ENCODE measurements at places on chromosomes 16 and 17.

DNA sequence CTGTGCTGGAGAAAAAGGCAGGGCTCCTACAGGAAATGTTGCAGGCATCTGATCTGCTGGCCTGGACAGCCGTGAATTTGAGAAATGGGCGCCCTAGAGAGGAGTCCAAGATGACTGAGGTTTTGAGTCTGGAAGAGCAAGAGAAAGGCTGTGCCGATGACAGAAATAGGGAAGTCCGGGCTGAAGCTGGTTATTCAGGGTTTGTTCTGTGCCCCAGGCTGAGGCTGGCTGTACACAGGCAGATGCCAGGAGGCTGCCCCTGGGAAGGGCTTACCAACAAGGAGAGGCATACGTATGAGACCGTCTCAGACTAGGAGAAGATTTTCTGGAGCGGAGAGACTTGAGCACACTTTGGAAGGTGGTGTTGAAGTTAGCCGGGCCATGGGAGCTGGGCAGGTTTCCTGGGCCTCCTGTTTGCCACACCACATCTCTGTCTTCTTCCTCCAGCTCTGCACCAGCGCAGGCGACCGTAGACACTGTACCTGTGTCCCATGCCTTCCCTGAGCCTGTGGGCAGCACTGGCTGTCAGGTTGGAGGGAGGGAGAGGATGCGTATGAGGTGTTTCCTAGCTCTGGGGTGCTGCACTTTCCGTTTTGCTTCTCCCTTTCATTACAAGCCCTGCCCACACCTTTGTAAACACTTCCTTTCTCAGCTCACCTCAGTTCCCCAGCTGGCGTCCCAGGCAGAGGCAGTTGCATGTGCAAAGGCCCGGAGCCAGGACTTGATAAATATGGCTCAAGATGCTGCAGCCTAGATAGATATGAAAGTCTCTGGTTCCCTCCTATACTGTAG, 80.8 kb downstream of the SPECC1 start:
- no peak for DNase-seq

- DNase-seq, result no peak
These were observed 191.5 kb upstream of the RPL38 start for GRCh38 chr17:74011966-74012365.

GRCh38 chr16:85988723-85989313, 89.9 kb downstream of the IRF8 start:
- DNase-seq, result no peak

- no peak for DNase-seq
These were observed 121.3 kb upstream of the SALL1 start for GRCh38 chr16:51272420-51272819.

DNA sequence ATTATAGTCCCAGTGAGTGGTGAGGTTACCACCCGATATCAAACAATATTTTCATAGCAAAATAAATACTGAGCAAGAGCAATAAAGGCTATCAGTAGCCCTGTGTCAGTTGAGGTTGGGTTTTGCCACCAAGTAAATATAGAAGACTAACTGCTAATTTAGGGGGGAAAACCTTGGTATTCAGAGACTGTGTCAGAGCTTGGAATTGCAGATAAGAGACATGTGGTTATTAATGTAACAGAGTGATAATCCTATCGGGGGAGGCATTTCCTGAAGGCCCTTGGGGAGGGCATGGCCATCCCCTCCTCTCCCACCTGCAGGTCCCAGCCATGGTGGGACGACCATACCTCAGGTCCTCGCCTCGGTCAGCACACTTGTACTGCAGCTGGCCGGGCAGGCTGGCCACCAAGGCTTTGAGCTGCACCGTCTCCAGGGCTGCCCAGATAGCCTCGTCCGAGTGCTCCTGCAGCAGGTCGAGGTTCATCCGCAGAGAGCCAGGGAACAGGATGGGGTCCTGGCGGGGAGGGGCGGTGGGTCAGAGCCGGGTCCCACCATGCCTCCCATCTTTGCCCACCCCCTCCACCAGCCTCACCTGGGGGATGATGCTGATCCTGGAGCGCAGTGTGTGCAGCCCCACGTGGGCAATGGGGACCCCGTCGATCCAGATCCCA, 68.9 kb downstream of the ABCC6 start:
- DNase-seq, result no peak

DNA sequence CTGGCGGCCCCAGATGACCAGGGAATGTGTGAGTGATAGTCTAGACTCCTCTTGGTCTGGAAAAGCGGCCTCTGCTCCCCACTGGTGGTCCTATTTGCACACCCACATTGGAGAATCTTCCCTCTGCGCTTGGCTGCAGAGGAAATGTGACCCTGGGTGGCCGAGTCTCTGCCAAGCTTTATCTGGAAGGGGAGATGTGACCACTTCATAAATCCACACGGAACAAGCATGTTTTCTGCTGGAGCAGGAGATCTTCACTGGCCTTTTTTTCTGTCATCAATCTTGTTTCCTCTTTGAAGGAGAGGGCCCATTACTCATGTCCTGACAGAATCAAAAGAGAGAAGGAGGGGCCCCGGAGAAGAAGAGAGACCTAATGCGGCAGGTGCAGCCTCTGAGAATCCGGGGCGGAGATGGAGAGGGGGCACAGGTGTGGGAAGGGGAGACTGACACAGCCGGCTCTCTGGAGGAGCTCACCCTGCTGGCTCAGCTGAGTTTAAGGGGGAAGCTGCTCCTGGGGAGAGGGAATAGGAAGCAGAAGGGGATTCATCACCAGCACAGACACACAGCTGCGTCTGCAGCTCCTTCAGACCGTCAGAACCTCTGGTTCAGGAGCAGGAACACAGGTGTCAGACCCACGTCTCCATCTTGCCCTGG, 116.3 kb downstream of the SOX9 start:
- DNase-seq, result no peak
